Esophagus squamous epithelium (tissue), 5 donors: ENCODE measurements at places on chromosomes 7 and 10.

GRCh38 chr10:70424320-70424719 is 17.2 kb downstream of the NODAL start:
- no peak for DNase-seq

- no peak for DNase-seq
Observed at GRCh38 chr10:113356794-113357680, 195.8 kb upstream of the HABP2 start.

GRCh38 chr7:156651474-156651873 is 10.9 kb downstream of the RNF32 start:
- no peak for DNase-seq

GRCh38 chr7:94509264-94509886 is at the start of gene CASD1:
Gene CASD1 (plus strand): TSS chr7:94509809. CDS start chr7:94510085, 276 bp downstream.
- DNase-seq: peak; percentile 15

- DNase-seq: no peak
Observed at GRCh38 chr7:16660702-16661464, 14.9 kb downstream of the BZW2 start.

- DNase-seq: no peak
Observed at GRCh38 chr10:69902835-69903535, 101.3 kb downstream of the COL13A1 start.
